ENCODE measurements at places on chromosomes 7 and 10.

- DNase-seq: no peak
Observed at GRCh38 chr10:111686796-111687195, 496.8 kb downstream of the GPAM start.

- DNase-seq: no peak
Observed at GRCh38 chr10:4545062-4545461, 280.9 kb upstream of the AKR1E2 start.

DNA sequence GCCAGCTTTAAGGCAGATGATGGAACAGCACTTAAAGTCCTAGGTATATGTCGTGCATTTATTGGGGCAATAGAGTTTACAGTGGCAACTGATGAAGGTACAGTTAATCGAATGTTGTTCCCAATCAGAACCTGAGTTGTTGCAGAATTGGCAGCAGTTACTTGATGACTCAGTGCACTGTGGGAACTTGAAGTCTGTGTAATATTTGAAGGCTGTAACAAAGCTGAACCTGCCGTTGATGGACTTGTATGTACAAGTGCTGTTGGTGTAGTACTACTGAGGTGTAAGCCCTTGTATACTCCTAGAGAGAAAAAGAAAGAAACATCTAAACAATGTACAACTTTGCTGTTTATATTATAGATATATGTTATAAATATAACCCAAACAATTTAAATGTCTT is 75.3 kb downstream of the EPC1 start:
- DNase-seq: no peak

DNA sequence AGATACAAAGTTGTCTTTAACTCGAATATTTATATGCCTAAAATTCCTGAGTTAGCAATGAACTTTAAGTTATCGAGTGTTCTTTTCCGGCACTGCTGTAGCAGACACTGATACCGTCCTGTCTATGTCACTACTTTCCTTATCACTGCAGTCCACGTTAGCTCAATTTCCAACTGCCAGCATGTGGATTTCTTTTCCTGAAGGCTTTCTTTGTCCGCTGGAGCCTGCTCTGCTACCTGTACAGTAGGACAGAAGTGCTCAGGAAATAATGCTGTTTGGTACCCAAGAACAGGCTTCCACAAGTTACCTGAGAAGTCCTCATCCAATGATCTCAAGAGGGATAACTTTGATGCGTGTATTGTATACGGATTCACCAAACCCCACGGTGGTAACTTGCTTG is 329.4 kb downstream of the NXPH1 start:
- DNase-seq: no peak

DNA sequence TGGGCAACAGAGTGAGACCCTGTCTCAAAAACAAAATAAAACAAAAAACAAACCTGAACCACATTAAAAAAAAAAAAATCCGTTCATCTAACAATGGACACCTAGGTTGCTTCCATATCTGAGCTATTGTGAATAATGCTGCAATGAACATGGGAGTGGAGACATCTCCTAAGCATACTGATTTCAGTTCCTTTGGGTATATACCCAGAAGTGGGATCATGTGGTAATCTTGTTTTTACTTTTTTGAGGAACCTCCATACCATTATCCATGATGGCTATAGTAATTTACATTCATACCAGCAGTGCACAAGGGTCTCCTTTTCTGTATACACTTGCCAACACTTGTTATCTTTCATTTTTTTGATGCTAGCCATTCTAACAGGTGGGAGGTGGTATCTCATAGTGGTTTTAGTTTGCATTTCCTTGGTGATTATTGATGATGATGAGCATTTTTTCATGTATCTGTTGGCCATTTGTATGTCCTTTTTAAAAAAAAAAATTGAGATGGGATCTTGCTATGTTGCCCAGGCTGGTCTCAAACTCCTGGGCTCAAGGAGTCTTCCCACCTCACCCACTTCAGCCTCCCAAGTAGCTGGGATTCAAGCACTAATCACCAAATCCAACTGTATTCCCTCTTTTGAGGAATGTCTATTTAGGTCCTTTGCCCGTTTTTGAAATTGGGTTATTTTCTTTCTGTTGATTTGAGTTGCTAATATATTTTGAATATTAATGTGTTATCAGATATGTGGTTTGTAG is 17.5 kb downstream of the CDK13 start:
- DNase-seq: no peak

DNA sequence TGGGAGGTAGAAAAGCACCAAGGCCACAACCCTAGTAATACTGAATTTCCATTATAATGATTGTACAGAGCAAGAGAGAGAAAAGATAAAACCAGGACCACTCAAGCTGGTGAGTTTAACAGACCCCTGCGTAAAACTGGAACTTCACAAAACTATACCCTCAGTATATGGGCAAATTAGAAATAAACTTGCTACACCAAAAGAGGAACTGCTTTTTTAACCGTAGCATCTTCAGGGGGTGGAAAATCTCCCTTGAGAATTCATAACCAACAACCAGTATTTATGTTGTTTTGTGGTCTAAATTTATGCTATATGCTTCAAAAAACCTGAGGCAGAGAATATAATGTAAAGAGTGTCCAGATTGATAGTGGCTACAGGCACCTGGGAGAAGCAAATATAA is 171.2 kb downstream of the SGMS1 start:
- no peak for DNase-seq

GRCh38 chr10:22251751-22252223 is 34.0 kb upstream of the EBLN1 start:
- peak; percentile 62 for DNase-seq

DNA sequence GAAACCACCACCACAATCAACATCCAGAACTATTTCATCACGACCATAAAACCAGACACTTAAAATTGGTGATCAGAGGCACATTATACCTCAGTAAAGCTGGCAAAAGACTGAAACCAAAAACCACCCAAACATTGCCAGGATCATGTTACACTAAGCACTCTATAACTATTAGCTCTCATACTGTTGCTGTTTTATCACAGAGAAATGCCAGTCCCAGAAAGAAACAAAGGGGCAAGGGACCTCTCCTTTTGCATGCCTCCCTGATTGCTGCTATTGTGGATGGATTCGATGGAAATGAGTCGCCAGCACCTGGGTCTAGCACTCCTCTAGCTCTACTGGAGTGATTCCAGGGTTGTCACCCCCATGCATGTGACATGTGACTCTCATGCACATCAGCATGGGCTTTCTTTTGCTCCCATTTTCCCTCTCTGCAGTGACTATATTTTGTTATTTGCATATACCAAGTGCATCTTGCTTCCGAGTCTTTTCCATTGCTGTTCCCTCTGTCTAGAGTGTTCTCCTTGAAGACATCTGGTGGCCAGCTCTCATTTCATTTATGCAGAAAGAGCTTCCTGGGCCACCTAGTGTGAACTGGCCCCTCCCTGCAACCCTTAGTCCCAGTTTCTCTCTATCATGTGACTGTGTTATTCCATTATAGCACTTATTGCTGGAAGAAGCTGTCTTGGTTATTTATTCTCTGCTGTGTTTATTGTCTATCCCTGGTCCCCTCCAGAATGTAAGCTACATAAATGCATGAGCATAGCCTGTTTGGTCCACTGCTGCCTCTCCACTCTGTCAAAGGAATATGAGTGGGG is 300.6 kb downstream of the PLXNA4 start:
- no peak for DNase-seq

- no peak for DNase-seq
Observed at GRCh38 chr7:81616951-81617350, 152.9 kb downstream of the HGF start.

GRCh38 chr7:90625051-90625450 is 28.9 kb downstream of the CDK14 start:
- no peak for DNase-seq

- DNase-seq: peak; percentile 89
Observed at GRCh38 chr10:13299437-13300287, at the start of gene PHYH. PHYH (minus strand) TSS chr10:13300064; CDS start chr10:13300042, 22 bp downstream.

- peak; percentile 29 for DNase-seq
Observed at GRCh38 chr7:36659172-36659516, 65.2 kb downstream of the AOAH start.

DNA sequence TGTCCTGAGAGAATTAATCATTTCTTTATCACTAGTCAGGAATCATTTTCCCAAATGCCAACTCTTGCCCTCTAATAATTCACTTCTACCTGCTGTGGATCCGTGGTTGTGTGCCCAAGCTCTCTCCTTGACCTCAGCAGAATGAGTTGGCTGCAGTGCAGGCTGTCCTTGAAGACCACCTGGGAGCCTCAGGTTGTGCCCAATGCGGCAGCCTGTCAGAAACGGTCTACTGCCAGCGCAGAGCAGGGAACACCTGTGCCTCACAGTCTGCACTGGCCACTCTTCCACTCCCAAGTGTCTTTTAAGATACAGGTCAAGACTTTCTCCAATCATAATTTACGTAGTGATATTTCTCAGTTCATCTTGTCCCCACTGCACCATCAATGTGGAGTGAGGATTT is 246.0 kb upstream of the PHF14 start:
- peak; percentile 77 for DNase-seq

- DNase-seq: peak; percentile 9
Observed at GRCh38 chr10:113680190-113681111, 739 bp downstream of the CASP7 start.

GRCh38 chr10:1467334-1468076 is 269.8 kb downstream of the ADARB2 start:
- DNase-seq: no peak

DNA sequence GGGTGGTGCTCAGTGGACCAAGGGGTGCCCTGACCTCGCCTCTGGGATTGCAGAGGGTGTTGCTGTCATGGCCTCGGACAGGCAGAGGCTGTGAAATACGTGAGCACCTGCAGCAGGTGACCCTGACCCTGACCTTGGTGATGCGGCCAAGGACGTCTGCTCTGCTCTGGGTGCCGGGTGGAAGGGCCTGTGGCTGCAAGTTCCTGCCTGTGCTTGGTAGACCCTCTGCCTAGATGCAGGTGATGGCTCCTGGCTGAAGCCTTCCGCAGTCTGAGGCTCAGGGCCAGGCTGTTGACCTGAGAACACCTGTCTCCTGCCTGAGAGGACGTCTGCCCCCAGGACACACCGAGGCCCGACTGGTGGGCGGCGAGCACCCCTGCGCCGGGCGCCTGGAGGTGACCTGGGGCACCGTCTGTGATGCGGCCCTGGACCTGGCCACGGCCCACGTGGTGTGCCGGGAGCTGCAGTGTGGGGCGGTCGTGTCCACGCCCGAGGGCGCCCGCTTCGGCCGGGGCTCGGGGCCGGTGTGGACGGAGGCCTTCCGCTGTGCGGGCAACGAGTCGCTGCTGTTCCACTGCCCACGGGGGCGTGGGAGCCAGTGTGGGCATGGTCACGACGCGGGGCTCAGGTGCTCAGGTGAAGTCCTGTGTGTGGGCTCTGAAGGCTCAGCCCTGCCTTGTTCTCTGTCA is 4.4 kb downstream of the SCART1 start:
- no peak for DNase-seq

DNA sequence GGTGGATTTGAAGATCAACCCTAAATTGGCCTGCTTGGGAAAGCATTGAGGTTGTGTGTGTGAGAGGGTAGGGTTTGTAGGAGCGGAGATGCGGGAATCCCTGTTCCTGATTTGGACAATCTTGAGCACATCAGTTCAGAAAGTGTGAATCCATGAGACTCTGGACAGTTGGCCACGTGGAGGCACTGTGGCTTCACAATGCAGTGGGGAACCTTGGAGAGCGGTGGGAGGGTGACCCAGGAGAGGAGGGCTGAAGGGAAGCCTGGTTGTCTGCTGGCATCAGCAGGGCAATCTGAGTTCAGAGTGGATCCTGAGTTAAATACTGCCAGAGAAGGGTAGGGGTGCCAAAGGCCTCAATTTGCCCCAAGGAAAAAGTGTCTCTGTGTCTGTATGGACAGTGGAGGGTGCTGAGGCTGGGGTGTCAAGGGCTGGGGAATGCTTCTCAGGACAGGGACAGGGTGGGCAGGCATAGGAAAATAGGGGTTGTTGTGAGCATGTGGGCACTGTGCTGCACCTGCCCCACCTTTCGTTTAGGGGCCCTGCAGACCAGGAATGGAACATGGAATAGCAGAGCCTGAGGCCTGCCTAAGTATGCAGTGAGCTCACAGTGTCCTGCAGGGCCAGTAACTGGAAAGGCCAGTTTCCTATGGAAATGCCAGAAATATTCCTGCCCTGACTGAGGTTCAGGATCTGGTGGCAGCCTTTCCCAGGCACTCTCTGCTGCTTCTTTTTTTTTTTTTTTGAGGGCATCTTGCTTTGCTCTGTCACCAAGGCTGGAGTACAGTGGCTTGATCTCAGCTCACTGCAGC is 162.9 kb upstream of the PRSS58 start:
- DNase-seq: peak; percentile 5

GRCh38 chr10:68406111-68406814 is 814 bp downstream of the RUFY2 start:
- peak; percentile 63 for DNase-seq

- no peak for DNase-seq
Observed at GRCh38 chr7:11960621-11961020, 128.6 kb upstream of the THSD7A start.

DNA sequence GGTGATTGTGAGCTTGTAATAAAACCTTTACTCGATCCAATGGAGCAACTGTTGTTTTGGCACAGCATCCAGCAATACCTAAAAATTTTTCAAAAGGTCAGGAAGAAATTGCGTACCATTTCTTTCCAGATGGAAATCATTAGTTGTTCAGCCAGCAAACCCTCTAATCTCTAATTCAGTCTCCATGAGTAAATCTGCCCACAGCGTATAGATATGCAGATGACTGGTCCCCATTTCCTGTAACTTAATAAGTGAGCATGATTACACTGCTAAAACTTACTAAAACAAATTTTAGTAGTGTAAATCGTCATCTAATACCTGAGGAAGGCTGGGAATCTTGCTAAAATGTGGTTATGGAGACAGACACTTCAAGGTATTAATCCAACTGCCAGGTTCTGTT is 10.6 kb downstream of the SLC25A16 start:
- no peak for DNase-seq

DNA sequence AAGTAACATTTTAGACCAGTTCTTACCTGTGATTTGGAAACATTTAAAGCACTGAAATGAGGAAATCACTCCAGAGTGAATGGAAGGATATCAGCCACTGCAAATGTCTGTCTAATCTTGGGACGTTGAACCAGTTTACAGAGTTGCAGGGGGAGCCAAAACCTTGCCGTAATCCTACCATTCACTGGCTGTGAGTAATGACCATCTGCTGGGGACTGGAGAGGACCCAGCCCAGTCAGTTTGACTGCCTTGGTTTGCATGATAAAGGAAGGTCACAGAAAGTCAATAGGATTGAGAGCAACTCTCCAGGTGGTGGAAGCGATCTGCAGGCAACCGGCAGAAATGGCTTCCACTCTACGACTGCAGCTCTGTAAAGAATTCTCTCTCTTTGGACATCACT is 167.2 kb downstream of the AKR1D1 start:
- no peak for DNase-seq

DNA sequence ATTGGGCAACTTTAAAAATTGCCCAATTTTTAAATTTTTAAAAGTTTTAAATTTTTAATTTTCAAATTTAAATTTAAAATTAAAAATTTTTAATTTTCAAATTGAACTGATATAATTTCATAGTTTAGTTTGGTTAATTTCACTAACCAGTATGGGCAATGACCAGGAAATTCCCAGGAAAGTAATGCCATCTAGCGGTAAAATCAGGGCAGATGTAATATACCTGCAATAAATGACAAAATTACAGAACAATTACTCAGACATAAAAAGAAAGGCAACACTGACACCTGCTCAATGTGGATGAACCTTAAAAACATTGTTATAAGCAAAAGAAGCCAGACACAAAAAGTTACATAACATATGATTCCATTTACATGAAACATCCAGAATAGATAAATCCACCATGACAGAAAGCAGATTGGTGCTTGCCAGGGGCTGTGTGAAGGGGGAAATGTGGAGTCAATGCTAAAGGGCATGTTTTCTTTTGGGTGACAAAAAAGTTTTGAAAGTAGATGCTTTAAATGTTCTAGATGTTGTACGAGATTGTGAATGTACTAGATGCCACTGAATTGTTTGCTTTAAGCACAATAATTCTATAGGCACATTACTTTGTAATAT is 28.6 kb upstream of the SLC16A12 start:
- DNase-seq: peak; percentile 68

- no peak for DNase-seq
Observed at GRCh38 chr10:71343392-71343773, 24.3 kb downstream of the SLC29A3 start.
